ENCODE measurements at places on chromosomes 12 and 14.

GRCh38 chr14:64654246-64654900 lies 49.9 kb upstream of the PLEKHG3 start:
- no peak for DNase-seq

DNA sequence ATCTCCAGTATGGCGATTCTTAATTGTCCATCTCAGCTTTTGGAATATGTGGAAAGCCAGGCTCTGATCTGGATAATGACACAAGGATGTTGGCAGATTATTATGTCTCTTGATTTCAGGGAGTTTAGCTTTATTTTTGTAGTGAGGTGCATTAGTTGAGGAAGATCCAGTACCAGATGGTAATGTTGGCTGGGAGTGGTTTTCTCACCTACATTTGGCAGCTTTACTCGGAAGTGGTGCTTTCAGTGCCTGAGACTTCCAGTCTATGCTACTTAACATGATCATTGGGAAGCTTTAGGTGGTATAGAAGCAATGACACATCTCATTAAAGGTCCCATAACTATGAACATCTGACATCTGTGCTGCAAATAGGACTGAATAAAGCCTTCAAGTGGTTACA lies 7.5 kb downstream of the SLC15A5 start:
- DNase-seq = no peak

DNA sequence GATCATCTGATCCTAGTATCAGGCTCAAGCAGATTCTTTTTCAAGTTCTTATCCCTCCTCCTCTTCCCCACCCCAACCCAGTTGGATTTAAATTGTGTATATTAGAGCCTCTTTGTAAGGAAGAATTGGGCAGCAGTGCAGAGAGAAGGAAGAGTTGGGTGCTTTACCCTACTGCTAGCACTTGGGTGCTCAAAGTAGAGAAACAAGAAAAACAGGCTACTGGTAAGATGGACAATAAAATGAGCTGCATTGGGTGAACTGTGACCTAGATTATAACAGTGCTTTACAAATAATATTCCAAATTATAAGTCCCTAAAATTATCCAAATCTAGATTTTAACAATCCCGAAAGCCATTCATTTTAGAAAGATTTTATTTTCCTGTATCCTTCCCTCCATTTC lies 363.4 kb upstream of the GARIN6 start:
- DNase-seq = no peak

GRCh38 chr12:56253091-56253490 lies 5.1 kb downstream of the ANKRD52 start:
- DNase-seq = no peak

DNA sequence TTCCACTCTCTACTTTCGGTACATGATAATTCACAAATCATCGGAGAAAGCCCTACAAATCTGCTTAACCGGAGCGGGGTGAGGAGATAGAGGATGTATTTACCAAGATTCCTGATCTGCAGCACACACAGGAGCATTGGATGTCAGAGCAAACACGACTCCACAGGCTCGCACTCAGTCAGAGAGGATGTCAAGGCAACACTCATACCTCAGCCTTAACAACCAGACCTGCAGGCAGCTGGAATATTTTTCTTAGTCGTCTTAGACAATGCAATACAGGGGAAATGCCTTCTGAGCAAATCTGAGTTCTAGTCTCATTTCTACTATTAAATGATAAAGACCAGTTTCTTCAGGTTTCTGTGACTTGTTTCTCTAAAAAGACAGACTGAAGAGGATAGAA lies 159.3 kb upstream of the CPNE8 start:
- DNase-seq = no peak

DNA sequence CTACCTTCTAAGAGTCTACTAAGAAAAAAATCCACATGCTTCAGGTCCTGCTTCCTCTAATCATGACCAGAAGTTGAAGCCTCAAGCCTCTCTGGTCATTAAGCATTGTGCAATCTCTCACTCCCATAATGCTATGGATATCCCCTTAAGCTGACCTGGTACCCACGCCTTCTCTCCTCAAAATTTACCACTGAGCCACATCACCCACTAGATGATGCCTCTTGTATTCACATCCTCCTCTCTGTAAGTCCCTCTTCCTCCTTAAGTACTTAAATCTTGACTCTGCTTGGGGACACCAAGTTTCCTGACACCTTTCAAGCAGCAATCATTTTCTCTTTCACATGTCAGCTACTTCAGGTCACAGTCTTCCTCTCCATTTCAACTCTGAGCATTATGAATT lies 9.8 kb downstream of the GALNT4 start:
- DNase-seq = no peak

GRCh38 chr12:94109160-94109559 lies 39.2 kb upstream of the PLXNC1 start:
- DNase-seq = no peak

GRCh38 chr14:104140213-104140462 lies 1.8 kb downstream of the KIF26A start:
- DNase-seq = no peak

DNA sequence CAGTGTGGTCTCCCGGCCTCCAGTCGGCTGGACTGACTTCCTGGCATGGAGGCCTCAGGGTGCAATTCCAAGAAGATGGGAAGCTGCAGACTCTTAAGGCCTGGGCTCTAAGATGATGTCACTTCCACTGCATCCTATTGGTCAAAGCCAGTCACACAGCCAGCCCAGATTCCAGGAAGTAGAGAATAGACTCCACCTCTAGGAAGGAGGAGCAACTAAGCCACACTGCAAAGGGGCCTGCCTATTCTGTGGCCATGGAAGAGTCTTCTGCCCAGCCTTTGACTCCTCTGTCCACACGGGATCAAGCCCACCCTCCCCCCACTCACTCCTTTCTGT lies 103.9 kb upstream of the RFLNA start:
- no peak for DNase-seq

- no peak for DNase-seq
Measured at GRCh38 chr14:103849151-103849886, 1.9 kb upstream of the PPP1R13B start.

DNA sequence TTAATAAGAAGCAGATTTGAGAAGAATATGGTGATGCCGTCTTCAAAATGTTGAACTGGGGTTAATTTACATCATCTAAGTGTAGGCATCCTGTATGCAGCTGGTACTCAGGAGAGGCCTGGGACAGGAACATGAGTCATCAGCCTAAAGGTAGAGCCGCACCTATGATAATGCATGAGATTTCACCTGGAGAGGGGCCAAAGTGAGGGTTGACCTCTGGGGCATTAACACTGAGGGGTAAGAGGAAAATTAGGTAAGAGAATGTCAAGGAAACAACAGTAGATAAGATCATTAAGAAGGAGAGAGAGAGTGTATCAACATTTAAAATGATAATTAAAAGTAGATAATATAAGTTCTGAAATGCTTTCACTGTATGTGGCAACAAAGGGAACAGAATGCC lies 20.2 kb upstream of the SSTR1 start:
- no peak for DNase-seq

GRCh38 chr14:53306267-53306721 lies 153.2 kb upstream of the DDHD1 start:
- peak; percentile 16 for DNase-seq
